Transverse colon (tissue), 4 donors: ENCODE measurements at places on chromosomes 1 and 21. TPM values are rescaled to one million over a fixed set of nuclear protein-coding genes. Genes with fewer than 3 reads are reported as not detected.

GRCh38 chr1:156123356-156124196, 9.1 kb downstream of the LMNA start:
- peak; percentile 95 for DNase-seq

GRCh38 chr1:65195495-65196417, 47.8 kb downstream of the AK4 start:
- no peak for DNase-seq

DNA sequence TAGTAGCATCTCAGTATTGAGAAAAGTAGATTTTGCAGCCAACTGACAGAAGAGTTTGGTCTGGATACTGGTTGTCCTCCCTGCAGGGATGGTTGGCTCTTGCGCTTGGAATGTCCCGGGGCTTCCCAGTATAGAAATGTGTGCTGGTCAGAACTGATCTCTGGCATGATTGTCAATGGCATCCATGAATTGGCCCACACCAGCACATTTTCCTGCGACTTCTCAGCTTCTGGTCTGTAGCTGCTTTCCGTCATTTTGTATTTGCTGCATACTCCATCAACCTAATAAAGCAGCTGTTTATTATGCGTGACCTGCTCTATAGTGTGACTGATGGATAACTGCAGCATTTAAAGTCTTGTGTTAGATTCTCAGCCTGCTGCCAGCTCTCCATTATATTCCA, 203.7 kb downstream of the S1PR1 start:
- DNase-seq, result no peak

- no peak for DNase-seq
These were observed 45.7 kb downstream of the MACO1 start for GRCh38 chr1:25476186-25477097.

DNA sequence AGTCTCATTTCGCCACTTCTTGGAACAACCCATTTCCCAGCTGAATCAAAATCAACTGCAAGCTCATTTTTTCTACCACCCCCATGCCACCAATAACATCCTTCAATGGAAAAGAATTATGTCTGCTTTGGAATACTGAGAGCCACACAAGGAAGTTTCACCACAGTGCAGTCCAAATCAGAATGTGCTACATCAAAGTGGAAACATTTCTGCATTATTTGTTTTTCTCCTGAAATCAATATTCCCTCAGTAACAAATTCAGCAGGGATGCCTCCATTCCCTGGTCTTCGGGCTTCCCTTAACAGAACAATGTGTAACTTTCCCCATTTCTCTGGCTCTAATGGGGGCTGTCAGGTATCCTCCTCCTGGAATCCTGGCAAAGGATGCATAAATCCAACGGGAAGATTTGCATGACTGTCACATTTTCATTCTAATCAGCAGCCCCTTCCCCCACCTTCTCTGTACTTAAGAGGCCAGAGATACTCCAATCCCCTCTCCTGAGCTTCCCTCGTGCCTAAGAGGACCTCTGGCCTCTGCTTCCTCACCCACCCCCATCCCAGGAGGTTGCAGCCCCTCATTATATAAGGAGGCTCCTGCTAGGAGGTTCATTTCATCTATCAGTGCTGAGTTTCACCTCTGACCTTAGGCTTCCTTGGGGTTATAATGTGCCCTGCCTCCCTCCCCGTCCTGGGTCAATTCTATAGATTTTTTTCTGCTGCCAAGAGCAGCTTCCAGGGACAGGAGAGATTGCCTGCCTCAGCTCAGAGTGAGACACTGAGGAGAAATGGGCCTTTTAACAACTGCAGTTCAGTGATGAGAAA, 201.1 kb downstream of the OMA1 start:
- DNase-seq, result no peak

- no peak for DNase-seq
These were observed 115.0 kb downstream of the TSEN15 start for GRCh38 chr1:184166485-184166884.

DNA sequence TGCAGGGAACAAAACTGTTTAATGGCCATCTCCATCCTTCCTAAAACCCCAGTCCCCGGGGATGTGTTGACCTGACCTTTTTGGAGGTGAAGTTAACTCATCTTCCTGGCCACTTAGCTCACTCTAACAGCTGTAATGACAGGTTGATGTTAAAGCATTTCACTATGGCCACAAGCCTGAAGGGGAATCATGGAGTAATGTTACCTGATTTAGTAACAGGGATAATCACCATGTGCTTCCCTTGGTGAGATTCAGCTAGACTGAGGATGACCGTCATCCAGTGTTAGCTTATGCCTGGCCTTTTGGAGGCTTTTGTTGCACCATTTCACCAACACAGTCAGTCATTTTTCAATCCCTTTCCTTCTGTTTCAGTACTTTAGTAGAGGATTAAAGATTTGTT, 64.3 kb upstream of the RAVER2 start:
- no peak for DNase-seq

DNA sequence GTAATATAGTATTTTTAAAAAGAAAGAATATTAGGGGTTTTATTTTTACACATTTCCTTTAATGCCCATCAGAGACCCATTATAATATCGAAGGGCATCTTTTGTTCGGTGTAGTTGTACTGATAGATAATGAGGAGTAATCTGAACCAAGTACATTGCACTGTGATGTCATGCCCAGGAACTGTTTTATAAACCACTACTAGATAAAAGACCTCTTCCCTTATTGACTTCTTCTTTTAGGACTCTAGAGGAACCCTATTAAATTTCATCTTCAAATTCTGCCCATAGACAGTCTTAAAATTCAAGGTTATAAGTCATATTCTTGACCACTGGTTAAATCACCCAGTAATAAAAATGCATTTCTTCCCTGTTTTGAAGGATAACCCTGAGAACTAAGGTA, 206.5 kb downstream of the NRIP1 start:
- DNase-seq, result no peak

DNA sequence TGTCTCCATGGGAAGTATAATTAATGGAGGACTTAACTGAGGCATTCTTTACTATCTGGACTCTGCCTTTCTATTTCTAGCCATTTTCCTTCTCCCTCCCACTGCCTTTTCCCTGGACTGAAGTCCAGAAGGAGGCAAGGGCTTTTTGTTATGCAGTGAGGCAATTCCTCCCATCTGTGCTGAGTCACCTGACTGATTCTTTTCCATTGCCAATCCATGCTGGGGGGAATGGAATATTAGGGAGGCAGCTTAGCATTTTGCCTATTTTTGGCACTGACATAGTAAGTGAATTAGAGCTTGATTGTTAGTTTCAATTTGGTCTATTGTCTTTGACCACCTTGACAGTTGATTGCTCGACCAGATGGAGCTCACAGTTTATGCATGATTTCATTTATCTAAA, 1000.6 kb upstream of the PRMT6 start:
- no peak for DNase-seq

- no peak for DNase-seq
These were observed 5.3 kb upstream of the SFT2D2 start for GRCh38 chr1:168220470-168220871.

- DNase-seq, result no peak
These were observed 34.7 kb downstream of the UBE2G2 start for GRCh38 chr21:44766818-44767354.

DNA sequence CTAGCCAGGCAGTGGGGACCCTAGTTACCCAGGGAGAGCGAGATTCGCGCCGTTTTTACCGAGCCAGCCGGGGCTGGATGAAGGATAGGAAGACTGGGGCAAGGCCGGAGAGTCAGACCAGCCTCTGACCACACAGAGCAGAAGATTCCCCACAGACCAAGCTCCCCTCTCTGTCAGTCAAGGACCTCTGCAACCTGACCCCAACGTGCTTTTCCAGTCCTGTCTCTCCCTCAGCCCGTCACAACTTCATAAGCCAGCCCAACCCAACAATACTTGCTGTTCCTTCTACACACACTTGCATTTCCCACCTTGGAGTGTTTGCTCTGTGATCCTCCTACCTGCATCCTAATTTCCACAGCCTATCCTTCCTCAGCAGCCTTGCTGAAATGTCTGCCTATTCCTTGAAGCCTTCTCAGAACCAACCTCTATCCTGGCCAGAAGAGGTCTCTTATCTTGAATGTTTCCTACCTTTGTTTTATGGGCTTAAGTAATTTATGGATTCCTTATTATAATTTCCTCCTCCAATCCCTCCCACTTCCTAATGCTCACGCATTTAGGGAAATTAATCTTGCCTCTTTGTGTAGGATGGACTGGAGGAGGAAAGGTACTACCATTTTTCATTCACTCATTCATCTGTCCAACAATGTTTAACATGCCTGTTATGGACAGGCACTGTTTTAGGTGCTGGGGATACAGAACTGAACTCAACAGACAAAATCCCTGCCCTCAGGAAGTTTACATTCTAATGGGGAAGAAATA, at the start of gene GSTM3:
Gene GSTM3 (minus strand): TSS at position 424 of the 759 bp plus-strand sequence. CDS start 751 bp downstream, outside the sequence.
- no peak for DNase-seq

GRCh38 chr1:180800945-180801344, 111.8 kb upstream of the KIAA1614 start:
- DNase-seq, result no peak

DNA sequence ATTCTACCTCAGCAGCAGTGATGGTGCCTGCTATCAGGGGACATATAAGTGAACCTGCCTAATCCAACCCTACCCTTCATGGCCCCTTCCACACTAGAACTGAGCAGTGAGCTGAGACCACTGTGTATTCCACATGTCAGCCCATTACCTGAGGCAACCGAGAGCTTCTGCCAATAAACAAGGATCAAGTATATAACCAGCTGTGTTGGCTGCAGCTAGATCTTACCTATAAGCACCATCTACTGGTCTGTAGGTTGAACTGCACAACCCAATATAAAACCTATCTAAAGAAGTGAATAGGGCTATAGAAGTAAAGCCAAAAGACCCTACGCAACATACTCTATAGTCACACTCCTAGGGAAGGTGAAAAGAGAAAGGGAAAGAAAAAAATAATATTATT, 376.9 kb downstream of the HHIPL2 start:
- DNase-seq, result no peak

GRCh38 chr21:46211786-46212720, 16.5 kb downstream of the LSS start:
- DNase-seq, result no peak

- DNase-seq, result no peak
These were observed 92.9 kb upstream of the NEGR1 start for GRCh38 chr1:72375226-72375625.

GRCh38 chr1:162179121-162179520, 109.6 kb downstream of the NOS1AP start:
- DNase-seq, result no peak

DNA sequence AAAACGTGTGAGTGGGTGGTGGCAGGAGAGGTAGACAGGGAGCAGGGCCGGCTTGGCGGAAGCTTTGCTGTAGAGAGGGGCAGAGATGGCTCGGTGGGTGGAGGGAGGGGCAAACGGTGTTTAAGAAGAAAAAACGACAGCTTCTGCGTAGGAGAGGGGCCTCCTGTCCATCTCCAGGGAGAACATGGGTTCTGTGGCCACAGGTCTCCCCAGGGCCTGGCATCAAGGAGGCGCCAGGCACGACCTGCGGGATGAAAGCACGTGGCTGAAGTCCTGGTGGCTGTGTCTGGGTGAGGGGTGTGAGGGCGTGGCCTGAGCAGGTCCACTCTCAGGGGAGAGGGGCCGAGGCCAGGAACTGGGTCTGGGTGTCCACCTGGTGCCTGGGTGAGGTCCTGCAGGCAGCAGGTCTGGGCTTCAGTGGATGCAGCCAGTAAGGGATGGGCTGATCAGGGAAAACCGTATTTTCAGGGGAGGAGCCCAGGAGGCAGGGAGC, 940 bp upstream of the PRKCZ start:
- DNase-seq, result peak; percentile 56

DNA sequence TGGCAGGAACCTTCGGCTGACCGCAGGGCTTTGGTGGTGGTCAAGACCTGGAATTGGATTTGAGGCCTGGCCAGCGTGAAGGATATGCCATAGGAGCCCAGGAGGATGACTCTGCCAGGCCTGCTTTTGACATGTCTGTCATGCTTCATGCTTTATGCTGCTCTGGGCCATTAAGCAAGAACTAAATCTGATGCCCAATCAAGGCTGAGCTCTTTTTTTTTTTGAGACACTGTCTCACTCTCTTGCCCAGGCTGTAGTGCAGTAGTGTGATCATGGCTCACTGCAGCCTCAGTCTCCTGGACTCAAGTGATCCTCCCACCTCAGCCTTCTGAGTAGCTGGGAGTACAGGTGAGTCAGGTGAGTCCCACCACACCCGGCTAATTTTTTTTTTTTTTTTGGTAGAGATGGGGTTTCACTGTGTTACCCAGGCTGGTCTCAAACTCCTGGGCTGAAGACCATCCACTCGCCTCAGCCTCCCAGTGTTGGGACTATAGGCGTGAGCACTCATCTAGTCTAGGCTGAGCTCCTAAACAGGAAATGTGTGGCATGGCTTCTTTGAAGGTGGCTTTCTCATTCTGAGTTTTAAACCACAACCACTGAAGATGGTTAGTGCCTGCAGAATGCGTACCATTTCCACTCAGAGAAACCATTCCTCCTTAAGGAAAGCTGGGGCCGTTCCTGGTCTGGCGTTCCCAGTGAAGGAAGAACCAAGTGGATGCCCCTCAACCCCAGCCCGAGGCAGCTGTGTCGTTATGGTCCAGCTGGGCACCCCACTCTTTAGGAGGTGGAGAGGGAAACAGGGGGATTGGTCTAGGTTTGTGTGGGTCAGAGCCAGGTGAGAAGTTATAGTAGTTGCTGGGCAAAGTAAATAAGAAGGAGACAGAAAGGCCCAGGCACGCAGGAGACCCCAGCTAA, 34.2 kb upstream of the ATP5PO start:
- no peak for DNase-seq

DNA sequence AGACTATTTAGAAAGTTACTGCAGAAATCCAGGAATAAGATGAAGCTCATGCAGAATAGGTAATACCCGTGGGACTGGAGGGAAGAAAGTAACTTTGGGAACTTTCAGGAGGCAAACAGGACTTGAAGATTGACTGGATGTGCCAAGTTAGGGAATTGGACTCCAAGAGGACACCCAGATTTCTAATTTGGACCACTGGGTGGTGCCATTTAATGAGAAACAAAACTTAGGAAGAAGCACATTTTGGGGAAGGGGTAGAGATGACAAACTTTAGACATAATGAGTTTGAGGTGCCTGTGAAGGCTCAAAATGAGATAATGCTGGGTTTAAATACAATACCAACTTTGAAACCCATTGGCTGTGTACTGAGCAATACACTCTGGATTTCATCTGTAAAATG, 3.3 kb upstream of the B4GALT3 start:
- DNase-seq, result no peak

DNA sequence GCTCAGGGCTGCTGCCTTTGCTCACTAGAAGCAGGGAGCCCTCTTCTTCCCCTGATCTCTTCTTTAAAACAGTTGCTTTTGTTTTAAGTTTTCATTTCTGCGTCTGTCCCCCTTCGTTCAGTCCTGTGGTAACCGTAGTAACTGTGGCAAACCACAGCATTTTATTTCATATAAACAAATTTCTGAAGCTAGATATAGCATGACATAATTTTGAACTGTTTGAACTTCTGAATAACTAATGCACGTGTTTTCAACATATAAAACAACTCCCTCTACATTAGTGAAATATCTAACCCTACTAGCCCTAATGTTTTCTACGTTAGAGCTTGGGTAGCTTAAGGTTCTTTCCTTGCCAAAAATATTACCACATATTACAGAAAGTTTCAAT, 104.6 kb downstream of the DISP1 start:
- DNase-seq, result no peak

GRCh38 chr21:32710987-32711386, 16.8 kb downstream of the SYNJ1 start:
- no peak for DNase-seq

- DNase-seq, result no peak
These were observed 46.2 kb downstream of the DISP3 start for GRCh38 chr1:11525151-11525505.

CHI3L1 gene
- total RNA-seq, result not detected

TCP10L gene
- 0.79 TPM for total RNA-seq

HCN3 gene
- 13.0 TPM for total RNA-seq

EPHX1 gene
- total RNA-seq, result 95.5 TPM

BSND gene
- total RNA-seq, result not detected

BCL2L15 gene
- 89.8 TPM for total RNA-seq

OR2T29 gene
- total RNA-seq, result not detected

TNNT2 gene
- not detected for total RNA-seq

PLA2G2F gene
- total RNA-seq, result 0.32 TPM
